H9 (cell line): ENCODE measurements at places on chromosomes 3 and 15.

DNA sequence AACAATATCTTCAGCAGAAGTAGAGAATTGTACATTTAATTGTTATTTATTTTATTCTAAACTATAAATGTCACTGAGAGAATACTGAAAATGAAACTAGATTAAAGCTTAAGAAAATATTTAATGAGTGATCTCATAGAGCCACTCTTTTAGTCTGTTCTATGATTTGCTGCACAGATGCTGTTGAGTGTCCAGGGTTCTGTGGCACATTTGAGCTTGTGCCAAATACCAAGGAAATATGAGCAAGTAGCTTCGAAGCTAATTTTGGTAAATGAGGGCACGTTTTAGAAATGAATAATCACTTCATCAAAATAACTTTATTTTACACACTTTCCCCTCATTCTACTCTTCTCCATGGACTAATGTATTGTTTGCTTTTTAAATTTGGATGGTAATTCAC, 53.6 kb upstream of the THRB start:
- DNase-seq, result no peak

DNA sequence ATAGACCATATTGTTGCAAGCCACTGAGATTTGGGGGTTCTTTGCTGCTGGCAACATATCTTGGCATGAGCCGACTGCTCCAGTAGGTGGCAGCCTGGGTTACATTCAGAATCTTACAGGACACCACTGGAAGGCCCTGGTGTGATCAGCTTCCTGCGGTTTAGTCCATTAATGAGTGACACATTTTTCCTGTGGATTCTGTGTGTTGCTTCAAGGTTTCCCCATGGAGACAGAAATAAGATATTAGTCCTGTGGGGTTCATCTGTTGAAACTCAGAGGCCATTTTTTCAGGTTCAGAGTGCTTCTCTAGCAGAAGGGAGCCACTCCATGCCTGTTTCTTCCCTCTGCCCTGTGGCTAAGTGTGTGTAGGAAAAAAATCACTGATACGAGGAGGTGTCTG, 116.2 kb downstream of the MFSD1 start:
- DNase-seq, result peak; percentile 75

GRCh38 chr15:64535460-64536243, 75.3 kb downstream of the ZNF609 start:
- DNase-seq, result no peak

GRCh38 chr15:59330649-59331048, 42.0 kb downstream of the MYO1E start:
- no peak for DNase-seq

GRCh38 chr3:59436164-59436958, 386.5 kb upstream of the CFAP20DC start:
- no peak for DNase-seq

GRCh38 chr3:126267169-126267975, 87.0 kb upstream of the ALDH1L1 start:
- peak; percentile 86 for DNase-seq

DNA sequence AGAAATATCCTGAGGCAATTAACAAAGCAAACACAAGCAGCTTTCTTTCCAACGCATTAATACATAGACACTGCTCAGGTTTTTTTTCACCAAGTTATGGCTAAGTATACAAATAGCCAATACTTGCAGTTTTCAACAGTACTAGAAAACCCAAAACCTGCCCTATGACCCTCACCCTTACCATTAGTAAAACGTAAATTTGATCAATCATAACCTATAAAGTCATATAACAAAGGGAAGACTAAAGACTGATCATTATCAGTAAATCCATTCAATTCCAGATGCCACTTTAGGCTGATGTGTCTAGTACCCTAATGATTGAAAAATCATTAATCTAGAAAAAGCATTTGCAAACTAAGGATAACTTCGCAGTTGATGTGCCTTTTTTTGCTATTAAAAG, 3.2 kb downstream of the SERP1 start:
- DNase-seq, result no peak

- no peak for DNase-seq
Measured at GRCh38 chr3:18469775-18470174, 44.6 kb upstream of the SATB1 start.

- peak; percentile 50 for DNase-seq
Measured at GRCh38 chr3:27681249-27681748, 40.8 kb downstream of the EOMES start.

GRCh38 chr3:191005790-191006189, 143.3 kb upstream of the GMNC start:
- DNase-seq, result peak; percentile 39

DNA sequence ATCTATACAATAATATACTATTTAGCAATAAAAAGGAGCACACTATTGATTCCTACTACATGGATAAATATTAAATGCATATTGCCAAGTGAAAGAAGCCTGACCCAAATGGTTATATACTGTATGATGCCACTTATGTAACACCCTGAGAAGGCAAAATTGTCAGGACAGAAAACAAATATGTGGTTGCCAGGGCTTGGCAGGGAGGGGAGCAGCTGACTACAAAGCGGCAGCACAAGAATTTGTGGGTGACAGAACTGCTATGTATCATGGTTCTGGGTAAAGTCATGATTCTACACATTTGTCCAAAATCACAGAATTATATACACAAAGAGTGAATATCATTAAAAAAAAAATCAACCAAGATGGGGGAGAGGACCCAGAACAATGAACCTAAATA, 22.5 kb downstream of the TBC1D2B start:
- no peak for DNase-seq

- DNase-seq, result no peak
Measured at GRCh38 chr3:69115731-69116130, 6.7 kb downstream of the LMOD3 start.

DNA sequence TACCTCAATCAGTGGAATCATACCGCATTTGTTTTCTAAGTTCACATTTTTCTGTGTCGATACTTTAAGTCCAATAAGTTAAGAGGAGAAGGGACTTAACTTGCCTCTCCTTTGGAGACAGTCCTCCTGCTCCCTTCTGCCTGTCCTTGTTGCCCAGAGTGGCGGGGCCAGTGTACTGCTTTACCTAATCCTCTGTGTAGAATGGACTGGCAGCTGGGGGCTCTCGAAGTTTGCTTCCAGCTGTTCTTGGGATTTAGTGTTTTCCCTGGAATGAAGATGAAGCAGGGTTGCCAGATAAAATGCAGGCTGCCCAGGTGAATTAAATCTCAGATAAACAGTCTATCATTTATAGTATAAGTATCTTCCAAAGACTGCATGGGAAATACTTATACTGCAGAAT, 287.6 kb upstream of the C2CD4B start:
- no peak for DNase-seq

GRCh38 chr15:36811903-36812302, 232.5 kb downstream of the CDIN1 start:
- no peak for DNase-seq

GRCh38 chr3:69751074-69751476, 11.8 kb downstream of the MITF start:
- no peak for DNase-seq

DNA sequence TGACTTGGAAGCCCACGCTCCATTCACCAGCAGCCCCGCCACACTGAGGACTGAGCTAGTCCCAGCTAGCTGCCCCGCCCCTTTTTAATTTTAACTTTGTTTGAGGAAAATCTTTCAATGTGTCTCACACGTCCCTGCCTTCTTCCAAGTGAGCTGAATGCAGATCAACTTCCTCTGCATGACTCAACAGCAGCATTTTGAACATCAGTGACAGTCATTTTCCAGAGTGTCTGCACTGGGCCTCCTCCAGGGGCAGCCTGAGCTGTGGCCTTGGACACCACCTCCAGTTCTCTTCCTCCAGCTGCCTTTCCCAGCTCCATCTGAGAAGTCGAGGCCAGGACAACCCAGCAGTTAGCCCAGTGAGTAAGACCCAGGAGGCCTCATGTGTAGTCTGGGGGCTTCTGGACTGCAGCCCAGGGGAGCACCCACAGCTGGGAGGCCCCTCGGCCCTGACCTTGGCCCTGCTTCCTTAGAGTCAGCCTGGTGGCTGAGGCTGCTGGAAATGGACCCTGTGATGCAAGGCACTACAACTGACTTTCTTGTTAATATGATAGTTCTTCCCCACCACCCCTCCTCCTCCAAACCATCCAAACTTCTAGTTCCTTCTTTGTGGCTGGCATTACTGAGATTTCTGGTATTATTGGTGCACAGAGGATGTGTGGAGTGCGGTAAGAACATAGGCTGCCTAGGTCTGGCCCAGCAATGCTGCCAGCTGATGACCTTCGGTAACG, 21.4 kb upstream of the ESYT3 start:
- peak; percentile 25 for DNase-seq

GRCh38 chr15:85497172-85497569, 116.8 kb downstream of the AKAP13 start:
- DNase-seq, result no peak

DNA sequence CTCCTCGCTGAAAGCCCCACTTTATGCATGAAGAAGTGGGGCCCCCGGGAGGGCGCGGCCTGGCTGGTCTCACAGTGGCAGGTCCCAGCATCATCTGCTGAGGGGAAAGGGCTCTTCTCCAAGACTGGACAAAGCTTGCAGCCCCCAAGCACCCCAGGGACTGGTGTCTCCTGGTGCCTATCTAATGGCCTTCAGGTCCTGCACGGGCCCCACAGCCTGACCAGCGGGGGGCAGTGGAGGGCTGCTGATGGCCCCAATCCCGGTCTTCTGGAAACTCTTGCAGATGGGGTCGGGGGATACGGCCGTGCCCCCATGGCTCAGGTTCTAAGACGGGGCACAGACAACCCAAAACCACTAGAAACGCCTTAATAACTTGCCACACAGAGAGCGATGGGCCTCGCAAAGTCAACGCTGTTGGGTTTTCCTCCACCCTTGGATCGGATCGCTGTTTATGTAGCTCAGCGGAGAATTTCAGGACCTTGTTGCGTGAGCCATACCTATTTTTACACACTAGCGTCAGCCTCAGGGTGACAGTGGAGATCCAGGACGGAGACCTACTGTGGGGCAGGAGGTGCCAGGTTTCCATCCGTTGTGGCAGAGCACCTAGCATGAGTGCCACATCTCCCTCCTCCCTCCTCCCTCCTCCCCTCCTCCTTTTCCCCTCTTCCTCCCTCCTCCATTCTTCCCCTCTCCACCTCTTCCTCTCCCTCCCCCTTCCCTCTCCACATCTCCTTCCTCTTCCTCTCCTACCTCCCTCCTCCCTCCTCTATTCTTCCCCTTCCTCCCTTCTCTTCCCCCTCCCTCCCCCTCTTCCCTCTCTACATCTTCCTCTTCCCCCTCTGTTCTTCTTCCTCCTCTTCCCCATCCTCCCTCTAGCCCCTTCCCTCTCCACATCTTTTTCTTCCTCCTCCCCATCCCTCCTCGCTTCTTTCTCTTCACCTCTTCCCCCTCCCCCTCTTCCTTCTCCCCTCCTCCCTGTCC, 79.3 kb upstream of the ALDH1L1 start:
- peak; percentile 70 for DNase-seq

DNA sequence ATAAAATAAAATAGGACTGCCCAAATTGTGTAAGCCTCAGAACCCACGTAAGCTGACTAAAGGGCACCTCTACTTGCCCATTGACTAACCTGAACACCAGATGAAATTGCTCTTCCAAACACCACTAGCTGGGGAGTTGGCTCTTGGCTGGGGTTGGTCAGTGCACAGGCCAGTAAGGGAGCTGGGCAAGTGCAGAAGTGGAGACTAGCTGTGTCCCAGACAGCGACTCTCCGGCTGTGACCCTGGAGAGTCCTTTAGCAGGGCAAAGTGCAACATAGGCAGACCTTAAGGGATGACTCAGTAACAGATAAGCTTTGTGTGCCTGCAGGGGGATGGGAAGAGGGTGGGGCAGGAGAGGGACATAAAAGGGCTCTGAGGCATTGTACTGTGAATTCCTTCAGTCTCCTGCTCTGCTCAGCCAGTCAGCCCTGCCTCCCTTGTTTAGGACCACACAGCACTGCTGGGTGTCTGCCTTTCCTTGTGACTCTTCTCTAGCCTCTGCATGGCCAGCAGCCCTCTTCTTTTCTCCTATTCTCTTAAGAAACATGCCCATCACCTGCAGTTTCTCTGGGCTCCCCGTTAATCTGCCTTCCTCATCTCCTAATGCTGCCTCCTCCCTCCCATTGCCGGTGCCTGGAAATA, 13.2 kb downstream of the NR1I2 start:
- peak; percentile 78 for DNase-seq

- peak; percentile 80 for DNase-seq
Measured at GRCh38 chr15:45187894-45188830, at the start of gene SHF. SHF (minus strand) TSS chr15:45187966; CDS start chr15:45187951, 15 bp downstream.

DNA sequence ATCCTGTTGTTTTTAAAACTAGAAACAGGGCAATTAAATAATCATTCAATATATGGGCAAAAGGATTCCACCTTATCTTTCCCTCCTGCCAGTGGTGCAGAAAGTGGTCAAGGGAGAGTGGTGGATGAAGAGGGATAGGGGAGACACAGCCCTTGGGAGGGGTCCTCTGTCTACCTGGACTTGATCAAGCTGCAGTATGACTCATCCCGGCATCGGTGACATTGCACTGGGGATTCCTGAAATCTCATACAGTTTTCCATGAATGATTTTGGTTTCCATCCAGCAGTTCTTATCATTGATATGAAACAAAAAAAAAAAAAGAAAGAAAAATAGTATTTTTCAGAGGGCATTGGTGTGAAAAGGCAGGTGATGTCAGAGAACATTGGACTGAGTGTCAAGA, 62.9 kb downstream of the CMTM8 start:
- DNase-seq, result no peak

GRCh38 chr3:31798840-31799239, 182.2 kb downstream of the OSBPL10 start:
- DNase-seq, result no peak

- DNase-seq, result no peak
Measured at GRCh38 chr3:143436231-143436930, 316.8 kb downstream of the CHST2 start.

GRCh38 chr3:11019116-11019819, 26.7 kb downstream of the SLC6A1 start:
- no peak for DNase-seq

DNA sequence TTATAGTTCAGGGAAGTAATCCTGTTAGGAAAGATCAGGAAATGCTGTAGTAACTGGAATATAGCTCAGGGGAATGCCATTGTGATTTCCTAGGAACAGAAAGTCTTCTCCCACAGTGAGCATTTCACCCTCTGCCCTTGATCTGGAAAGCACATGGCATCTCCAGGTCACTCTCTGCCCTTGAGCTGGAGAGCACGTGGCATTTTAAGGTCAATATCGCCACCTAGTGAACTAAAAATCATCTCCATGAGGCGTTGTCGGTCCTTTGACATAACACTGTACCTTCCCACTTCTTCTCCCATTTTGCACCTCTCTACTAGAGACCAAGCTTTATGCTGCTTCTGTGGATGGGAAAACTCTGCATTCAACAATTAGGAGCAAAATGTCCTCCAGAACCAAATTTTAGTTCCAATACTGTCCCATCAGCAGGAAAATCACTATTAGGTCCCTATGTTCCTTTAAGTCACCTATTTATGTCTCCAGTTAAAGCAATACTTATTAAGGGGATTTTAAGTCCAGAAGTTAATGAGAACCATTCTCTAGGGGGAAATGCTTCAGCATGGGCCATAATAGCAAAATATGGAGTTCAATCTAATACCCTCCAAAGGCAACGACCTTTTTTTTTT, 54.7 kb upstream of the GK5 start:
- peak; percentile 56 for DNase-seq
